HFFc6 (cell line): ENCODE measurements at places on chromosomes 5 and 9.

GRCh38 chr9:36677611-36678010, 104.9 kb downstream of the MELK start:
- peaks cover 48% of the 10 kb centered on the region for H3K36me3 ChIP-seq
- no peak overlapping the region for H3K27ac ChIP-seq
- no peak overlapping the region for H3K4me3 ChIP-seq
- no peaks in the 10 kb centered on the region for H3K4me1 ChIP-seq

GRCh38 chr5:42020788-42021530, 95.9 kb downstream of the FBXO4 start:
- no peaks in the 10 kb centered on the region for H3K36me3 ChIP-seq
- DNase-seq: peak; percentile 39
- peak overlapping the region; percentile 18; the same call in 1 of the 2 replicates for H3K27ac ChIP-seq
- peaks cover 23% of the 10 kb centered on the region for H3K4me1 ChIP-seq

DNA sequence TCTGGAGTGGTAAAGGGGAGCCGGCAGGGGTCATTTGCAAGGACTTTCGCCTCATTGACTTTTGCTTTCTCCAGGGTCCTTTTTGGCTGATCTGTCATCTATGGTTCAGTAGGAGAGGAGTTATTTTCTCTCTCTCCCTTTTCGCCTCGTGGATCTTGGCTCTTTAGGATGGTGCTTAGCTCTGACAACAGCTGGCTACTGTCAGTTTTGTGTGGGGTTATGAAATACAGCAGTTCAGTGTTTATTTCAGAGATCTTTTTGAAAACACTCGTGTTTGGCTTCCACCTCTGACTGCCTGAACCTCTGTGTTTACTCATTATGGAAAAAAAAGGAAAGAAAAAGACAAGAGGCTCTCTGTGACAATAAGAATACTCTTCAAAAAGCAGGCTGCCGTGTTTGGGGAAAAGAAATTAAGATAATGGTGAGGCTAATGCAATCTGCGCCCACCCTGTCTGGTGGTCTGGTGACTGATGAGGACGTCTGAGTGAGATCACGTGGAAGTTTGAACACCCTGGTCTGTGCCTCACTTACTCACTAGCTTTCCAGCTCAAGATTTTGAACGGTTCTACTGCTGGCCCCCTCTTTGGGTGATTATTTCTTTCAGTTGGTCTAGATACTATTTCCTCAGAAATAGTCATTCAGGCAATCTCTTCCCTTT, 567.7 kb downstream of the CAAP1 start:
- peaks cover 2% of the 10 kb centered on the region; the same call in 1 of the 2 replicates for H3K27me3 ChIP-seq
- peaks cover 38% of the 10 kb centered on the region; the same call in 1 of the 2 replicates for H3K4me1 ChIP-seq
- DNase-seq: no peak
- peak overlapping the region; percentile 17; the same call in 1 of the 2 replicates for H3K4me3 ChIP-seq
- peak overlapping the region; percentile 47; the same call in 1 of the 2 replicates for H3K27ac ChIP-seq
- no peaks in the 10 kb centered on the region for H3K36me3 ChIP-seq

DNA sequence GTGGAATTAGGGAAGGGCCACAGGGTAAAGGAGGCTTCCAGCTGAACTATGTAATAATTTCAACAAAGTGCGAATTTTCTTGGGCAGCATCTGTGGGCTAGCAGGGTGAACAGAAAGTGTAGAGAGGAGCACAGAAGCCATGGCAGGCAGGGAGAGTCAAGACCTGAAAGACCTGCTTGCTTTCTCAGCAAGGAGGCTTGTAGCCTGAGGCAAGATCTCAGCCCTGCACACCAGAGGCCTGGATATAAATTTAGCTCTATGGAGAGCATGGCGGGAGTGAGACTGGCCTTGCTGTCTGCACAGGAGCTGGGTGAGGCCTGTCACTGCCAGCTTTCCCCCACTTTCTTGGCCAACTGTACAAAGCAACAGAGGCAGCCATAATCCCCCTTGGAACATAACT, 32.1 kb upstream of the SH3TC2 start:
- H3K27me3 ChIP-seq: no peaks in the 10 kb centered on the region; the same call in none of the 2 replicates
- H3K4me1 ChIP-seq: no peaks in the 10 kb centered on the region
- peaks cover 30% of the 10 kb centered on the region for H3K36me3 ChIP-seq

DNA sequence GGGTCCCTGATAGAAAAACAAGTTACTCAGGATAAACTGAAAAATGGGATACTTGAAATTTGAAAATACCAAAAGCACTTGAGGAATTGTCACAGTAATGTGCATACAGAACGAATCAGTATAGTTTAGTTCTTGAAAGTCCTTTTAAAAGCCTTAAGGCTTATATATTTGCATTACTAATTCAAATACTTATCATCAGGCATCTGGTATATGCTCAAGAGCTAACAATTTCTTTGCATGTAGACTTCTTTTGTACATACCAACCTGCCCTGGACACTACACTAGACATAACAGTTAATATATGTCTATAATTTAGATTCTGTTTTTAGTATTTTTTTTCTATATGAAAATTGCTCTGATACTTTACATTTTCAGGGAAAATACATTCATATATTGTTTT, 43.2 kb downstream of the SMIM15 start:
- H3K27ac ChIP-seq: no peak overlapping the region
- H3K4me3 ChIP-seq: no peak overlapping the region
- H3K4me1 ChIP-seq: peaks cover 18% of the 10 kb centered on the region

DNA sequence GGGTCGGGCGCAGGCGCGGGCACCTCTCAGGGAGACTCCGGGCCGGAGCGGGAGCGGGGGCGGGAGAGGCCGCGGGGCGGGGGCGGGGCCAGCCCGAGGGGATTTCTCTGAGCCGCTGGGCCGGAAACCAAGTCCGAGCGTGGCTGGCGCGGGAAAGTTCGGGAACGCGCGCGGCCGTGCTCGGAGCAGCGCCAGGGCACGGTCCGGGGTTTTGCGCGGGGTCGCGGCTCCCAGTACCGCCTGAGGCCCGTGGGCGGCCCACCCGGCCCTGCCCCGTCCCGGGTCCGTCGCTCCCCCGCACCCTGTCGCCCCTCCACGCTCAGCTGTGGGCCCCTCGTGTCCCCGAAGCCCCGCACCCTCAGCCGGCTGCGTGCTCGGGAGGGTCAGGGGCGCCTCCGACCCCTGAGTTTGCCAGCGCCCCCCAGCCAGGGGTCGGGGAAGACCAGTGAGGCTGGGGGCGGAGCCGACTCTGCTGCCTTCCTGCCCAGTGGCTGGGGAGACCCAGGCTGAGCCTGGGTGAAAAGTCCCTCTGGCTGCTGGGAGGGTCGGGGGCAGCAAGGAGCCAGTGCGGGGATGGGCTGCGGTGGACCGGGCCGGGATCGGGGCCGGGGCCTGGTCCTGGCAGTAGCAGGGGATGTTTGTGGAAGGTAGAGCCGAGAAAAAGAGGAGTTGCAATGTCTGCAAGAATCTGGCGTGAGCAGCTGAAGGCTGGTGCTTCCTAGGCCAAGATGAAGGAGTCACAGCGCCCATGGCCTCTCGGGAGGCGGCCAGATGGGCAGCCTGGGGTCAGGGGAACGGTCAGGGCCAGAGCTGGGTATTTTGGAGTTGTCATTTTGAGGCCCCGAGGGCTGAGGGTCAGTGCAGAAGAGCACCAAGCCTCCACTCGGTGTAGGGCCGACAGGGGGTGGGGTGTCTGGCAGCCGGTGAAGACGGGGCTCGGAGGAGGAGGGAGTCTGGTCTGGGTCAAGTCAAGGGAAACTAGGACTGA, 588 bp downstream of the TRAF2 start:
- H3K27me3 ChIP-seq: peaks cover 3% of the 10 kb centered on the region; the same call in 1 of the 2 replicates
- H3K4me1 ChIP-seq: peaks cover 18% of the 10 kb centered on the region
- peak overlapping the region; percentile 93 for H3K4me3 ChIP-seq
- peak overlapping the region; percentile 77 for H3K27ac ChIP-seq
- DNase-seq: no peak
- H3K36me3 ChIP-seq: no peaks in the 10 kb centered on the region

DNA sequence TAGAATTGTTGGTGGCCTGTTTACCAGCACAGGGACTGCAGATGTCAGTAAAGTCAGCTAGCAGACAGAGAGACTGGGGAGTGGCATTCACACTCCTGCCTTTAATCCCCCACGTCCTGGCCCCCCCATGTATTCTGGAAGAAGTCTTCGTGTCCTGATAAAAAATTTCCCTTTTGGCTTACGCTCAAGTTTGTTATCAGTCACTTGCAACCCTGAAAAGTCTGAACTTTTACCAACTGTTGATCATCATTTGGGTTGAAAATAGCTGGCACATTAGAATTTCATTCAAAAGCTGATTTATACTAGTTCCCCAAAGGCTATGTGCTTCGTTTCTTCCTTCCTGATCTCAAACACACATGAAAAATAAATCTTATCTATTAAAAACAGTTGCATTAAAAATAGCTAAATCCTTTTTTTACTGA, 5.8 kb upstream of the CRHBP start:
- H3K27ac ChIP-seq: no peak overlapping the region
- no peaks in the 10 kb centered on the region; the same call in none of the 2 replicates for H3K27me3 ChIP-seq
- H3K36me3 ChIP-seq: no peaks in the 10 kb centered on the region
- no peak overlapping the region for H3K4me3 ChIP-seq
- no peak for DNase-seq

DNA sequence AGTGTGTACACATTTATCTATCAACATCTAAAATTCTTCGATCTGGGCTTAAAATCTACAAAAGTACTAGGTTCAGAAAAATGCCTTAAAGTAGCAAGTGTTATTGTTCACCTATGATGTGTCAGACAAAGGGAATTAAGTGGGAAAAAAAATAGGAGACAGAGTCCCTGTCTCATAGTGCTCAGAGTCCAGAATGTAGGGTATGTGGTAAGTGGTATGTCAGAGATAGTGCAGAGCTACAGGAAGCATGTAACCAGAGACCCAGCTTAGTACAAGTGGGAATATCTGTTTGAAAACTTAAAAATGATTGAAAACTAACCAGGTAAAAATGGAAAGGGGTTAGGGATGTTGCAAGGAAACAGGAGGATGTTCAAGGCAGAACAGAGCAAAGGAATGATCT, 482.8 kb downstream of the ELAVL2 start:
- H3K4me3 ChIP-seq: no peak overlapping the region
- no peak overlapping the region for H3K27ac ChIP-seq
- H3K27me3 ChIP-seq: no peaks in the 10 kb centered on the region
- no peak for DNase-seq

- 0 out of 2 replicates have a peak overlapping the region, but pooled peaks have one; percentile 3 for H3K4me3 ChIP-seq
- peaks cover 6% of the 10 kb centered on the region for H3K27me3 ChIP-seq
- no peaks in the 10 kb centered on the region for H3K36me3 ChIP-seq
- peak; percentile 86 for DNase-seq
Measured at GRCh38 chr5:135127439-135128240, 93.6 kb upstream of the PITX1 start.
